Activated T-helper 17 cell treated with anti-CD3 and anti-CD28 coated beads, Interleukin-2, amount 50 U/mL, for 72 hours (primary cell): ENCODE measurements at places on chromosomes 3 and 15. TPM values are rescaled to one million over a fixed set of nuclear protein-coding genes. Genes with fewer than 3 reads are reported as not detected.

GRCh38 chr15:81843226-81843625 lies 202.6 kb downstream of the MEX3B start:
- H3K4me1 ChIP-seq: no peaks in the 10 kb centered on the region
- peaks cover 4% of the 10 kb centered on the region for H3K27me3 ChIP-seq
- H3K36me3 ChIP-seq: no peaks in the 10 kb centered on the region
- H3K4me3 ChIP-seq: no peak overlapping the region
- H3K27ac ChIP-seq: no peak overlapping the region
- no peak for ATAC-seq

- H3K4me3 ChIP-seq: peak overlapping the region; percentile 95
- H3K36me3 ChIP-seq: peaks cover 39% of the 10 kb centered on the region
- peaks cover 4% of the 10 kb centered on the region for H3K4me1 ChIP-seq
- no peak for ATAC-seq
- H3K27ac ChIP-seq: peak overlapping the region; percentile 4
Observed at GRCh38 chr3:15063238-15063637, 1.9 kb downstream of the MRPS25 start.

DNA sequence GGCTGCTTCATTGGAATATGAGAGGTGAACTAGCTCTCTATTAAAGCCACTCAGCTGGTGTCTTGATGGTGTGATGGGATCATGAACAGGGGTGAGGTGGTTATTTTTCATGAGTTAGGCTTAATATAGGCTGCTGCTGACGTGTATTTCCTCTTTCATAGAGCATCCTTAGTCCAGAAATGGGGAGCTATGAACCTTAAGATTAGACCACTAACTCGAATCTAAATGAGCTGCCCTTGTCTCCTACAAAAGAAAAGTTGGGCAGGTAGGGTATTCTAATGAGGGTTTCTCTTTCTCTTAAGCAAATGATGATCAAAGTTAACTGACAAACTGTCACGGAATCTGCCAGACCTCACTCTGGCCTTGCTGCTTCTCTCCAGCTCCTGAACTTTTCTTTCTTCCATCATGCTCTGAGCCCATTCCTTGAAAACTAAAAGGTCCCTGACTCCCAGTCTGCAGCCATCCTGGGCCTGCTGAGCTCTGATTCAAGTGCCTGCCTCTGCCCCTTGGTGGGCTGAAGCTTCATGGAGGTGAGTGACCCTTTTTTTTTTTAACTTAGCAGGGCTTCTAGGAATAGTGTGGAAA lies at the start of gene TRIM69:
Gene TRIM69 (plus strand): TSS at position 348 of the 585 bp plus-strand sequence. CDS start 177 bp downstream, at position 525.
- peaks cover 54% of the 10 kb centered on the region for H3K36me3 ChIP-seq
- H3K4me3 ChIP-seq: peak within 1 kb of the TSS; percentile 98
- no peaks in the 10 kb centered on the region for H3K27me3 ChIP-seq

- H3K36me3 ChIP-seq: peaks cover 77% of the 10 kb centered on the region
- no peak for ATAC-seq
- peaks cover 22% of the 10 kb centered on the region for H3K4me1 ChIP-seq
Observed at GRCh38 chr15:77025083-77025901, 30.4 kb downstream of the PSTPIP1 start.

The TGM4 gene
- not detected for total RNA-seq

The RHCG gene
- not detected for total RNA-seq

The GABRA5 gene
- total RNA-seq: not detected
